Stimulated activated CD8-positive, alpha-beta memory T cell treated with anti-CD3 and anti-CD28 coated beads, Interleukin-4, amount 100 ng/mL, for 4 hours (primary cell): ENCODE measurements at places on chromosomes 1 and 21.

- DNase-seq = no peak
Measured at GRCh38 chr1:53552146-53552861, 93.1 kb downstream of the DMRTB1 start.

- no peak for DNase-seq
Measured at GRCh38 chr1:6645018-6645417, 20.4 kb downstream of the THAP3 start.

DNA sequence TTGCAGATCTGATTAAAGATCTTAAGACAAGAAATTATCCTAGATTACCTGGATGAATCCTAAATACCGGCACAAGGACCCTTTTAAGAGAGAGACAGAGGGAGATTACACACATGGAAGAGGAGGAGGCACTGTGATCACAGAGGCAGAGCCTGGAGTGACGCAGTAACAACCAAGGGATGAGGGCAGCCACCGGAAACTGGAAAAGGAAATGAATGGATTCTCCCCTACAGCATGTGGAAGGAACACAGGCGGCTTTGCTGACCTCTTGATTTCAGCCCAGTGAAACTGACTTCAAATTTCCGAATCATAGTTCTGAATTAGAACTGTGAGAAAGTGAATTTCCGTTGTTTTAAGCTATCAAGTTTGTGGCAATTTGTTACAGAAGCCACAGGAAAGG is 50.2 kb upstream of the IVNS1ABP start:
- no peak for DNase-seq

DNA sequence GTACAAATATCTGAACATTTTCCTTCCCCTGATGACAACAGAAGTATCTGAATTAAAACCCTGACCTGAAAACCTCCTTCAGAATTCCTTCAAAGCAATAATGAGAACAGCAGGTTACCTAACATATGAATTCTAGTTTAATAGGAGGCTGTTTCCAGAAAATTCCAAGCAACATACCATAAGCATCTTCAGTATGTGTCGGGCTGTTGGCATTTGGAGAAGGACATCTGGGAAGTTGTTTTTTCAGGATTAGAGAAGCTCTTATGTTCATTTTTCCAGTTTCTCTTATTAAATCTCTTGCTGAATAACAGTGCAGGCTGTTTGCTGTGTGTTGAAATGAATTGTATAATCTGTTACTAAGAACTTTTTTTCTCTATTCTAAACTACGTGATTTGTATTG is 101.5 kb downstream of the PLA2G4A start:
- DNase-seq = no peak

DNA sequence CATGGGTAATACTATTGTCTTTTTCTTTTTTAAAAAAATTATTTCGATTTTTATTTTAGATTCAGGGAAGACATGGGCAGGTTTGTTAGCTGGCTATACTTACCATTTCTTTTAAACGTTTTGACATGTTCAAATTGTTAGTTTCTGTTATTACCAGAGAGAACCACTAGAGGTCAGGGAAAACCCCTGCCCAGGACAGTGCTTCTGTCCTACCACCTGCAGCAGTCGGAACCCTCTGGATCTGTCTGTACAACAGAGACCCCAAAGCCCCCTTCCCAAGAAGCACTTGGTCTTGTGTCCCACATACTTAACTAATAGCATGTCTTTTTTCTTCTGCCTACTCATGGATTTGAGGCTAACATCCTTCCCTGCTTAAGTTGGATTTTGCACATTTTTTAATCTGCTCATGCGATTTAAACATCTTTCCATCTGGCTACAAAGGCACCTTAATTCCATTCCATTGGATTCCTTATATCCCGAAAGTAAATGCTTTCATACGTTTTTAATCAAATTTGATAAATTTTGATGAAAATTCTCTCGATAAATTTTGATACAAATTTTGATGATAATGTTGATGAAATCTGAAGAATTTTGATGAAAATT is 10.0 kb upstream of the C1orf115 start:
- DNase-seq = no peak

GRCh38 chr21:45764792-45765191 is 121.3 kb downstream of the PCBP3 start:
- DNase-seq = no peak

GRCh38 chr1:198879711-198880306 is 241.0 kb downstream of the PTPRC start:
- no peak for DNase-seq

GRCh38 chr1:153430561-153430960 is 14.2 kb downstream of the S100A7A start:
- DNase-seq = no peak
